ENCODE measurements at places on chromosomes 6 and 20.

- DNase-seq: no peak
These were observed 44.2 kb upstream of the EYA2 start for GRCh38 chr20:46850416-46850815.

DNA sequence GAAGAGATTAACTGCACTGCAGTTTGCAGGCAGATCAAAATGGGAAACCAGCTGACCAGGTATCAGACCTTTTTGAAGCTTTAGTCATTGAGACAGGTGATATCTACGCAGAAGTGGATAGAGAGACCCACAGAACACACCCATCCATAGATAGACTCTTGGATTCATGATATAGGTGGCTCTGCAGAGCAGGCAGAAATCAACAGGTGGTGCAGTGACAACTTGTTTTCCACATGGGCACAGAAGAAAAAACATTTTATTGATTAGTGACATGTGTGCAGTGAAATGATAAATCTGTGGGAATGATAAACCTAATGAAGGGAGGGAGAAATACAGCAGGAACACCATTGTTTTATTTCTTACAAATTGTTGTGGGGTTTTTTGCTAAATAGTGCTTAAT is 45.2 kb downstream of the NUDT3 start:
- no peak for DNase-seq

DNA sequence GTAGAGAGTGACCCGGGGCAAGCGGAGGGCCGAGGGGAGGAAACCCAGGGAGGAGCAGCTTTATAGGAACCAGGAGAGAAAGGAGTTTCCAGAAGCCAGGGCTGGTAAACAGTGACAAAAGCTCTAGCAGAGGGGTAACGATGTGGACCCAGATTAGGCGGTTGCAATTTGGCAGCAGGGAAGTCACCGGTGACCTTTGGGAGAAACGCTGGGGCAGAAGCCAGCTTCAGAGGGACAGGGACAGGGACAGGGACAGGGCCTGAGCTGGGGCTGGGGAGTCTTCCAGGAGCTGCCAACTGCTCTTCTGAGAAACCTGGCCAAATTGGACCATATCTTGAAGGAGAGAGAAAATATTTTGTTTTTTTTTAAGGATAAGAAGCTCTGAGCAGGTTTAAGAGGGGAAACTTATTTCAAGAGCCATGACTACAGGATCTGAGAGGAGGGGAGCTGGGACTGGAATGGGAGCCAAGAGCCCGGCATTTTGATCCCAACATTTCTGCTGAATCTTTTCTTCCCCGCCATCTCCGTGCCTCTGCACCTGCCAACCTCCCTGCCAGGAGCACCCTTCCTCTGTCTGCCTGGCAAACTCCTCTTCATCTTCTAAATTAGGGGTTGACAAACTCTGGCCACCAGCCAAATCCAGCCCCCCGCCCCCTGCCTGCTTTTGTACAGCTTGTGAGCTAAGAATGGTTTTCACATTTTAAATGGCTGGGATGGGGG is 22.6 kb upstream of the PREX1 start:
- no peak for DNase-seq

DNA sequence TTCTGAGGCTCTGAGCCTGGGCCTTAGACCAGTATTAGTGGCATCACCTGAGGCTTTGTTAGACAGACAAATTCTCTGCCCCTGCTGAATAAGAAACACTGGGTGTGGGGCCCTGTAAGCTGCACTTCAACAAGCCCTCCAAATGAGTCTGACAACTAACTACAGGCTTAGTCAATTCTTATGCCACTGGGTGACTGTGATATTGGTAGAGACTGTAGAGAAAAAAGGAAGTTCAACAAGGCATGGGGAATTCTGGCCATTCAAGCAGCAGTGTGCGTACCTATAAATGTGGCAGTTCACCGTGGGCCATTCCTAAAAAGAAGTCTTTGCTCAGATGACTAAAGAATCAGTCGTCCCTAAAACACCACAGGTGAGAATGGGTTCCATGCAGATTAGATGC is 82.7 kb downstream of the MDN1 start:
- no peak for DNase-seq

GRCh38 chr6:1436334-1437306 is 47.2 kb downstream of the FOXF2 start:
- peak; percentile 30 for DNase-seq

DNA sequence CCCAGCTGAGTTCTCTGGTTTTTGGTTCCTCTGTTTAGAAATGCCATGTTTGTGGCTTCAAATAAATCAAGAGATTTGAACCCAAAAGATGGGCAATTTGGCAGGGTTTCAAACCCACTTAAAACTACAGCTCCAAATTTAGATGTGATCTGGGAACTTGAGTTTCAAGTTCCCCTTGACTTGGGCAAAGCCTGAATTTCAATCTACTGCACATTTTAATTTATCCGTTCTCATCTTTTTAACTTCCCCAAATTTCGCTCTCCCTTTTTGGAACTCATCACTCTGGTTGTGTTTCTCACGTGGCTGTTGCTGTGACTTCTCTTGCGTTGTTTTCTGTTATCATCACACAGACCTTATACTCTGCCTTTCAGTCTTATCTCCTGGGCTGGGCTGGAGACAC is 230.9 kb downstream of the CDC5L start:
- DNase-seq: no peak

DNA sequence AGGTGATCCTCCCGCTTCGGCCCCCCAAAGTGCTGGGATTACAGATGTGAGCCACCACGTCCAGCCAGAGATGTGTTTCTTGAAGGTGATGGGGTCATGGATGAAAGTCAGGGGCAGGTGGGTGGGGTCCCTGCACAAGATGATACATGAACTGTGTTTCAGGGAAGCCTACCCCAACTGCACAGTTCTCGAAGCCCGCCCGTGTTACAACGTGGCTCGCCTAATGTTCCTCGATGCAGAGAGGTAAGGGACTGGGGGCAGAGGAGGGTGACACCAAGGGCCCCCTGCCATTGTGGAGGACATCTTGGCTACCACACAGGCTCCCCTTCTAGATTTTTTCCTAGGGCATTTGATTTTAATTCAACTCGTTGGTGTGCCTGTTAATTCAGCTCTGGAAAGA is 11.9 kb upstream of the CAPN11 start:
- DNase-seq: no peak

DNA sequence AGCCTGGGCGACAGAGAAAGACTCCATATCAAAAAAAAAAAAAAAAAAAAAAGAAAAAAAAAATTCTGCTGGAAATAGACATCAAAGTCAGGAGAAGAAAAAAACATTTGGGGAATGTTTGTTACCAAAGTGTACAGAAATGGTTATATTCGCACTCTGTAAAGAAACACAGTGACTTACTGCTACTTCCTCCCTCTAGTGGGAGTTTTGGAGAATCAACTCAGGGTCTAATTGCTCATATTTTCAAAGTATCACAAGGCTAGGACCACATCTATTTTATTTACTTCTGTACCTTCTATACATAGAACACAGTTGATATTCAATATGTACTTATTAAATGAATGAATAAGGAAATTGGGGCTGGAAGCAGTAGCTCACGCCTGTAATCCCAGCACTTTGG is 24.4 kb downstream of the ARG1 start:
- DNase-seq: no peak

DNA sequence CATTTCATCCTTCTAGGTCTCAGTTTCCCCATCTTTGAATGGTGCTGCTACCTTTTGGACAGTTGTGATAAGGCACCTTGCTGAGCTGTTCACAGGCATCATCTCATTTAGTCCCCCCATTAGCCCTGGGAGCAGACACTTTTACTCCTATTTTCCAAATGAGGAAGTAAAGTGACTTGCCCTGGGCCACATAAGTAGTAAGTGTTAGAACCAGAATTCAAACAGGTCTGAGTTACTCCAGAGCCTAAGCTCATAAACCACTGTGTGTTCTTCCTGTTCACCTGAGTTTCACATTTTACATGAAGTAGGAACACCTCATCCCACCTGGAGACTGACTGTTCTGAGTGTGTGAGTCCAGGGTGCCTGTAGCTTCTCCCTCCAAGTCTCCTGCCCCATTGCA is 43.5 kb upstream of the EPB41L1 start:
- DNase-seq: no peak

- DNase-seq: peak; percentile 6
These were observed 23.5 kb upstream of the IBTK start for GRCh38 chr6:82270881-82271635.

- DNase-seq: peak; percentile 43
These were observed 37.9 kb downstream of the SCML4 start for GRCh38 chr6:107786179-107786578.

- DNase-seq: no peak
These were observed 40.6 kb downstream of the DOK5 start for GRCh38 chr20:54515793-54516628.

DNA sequence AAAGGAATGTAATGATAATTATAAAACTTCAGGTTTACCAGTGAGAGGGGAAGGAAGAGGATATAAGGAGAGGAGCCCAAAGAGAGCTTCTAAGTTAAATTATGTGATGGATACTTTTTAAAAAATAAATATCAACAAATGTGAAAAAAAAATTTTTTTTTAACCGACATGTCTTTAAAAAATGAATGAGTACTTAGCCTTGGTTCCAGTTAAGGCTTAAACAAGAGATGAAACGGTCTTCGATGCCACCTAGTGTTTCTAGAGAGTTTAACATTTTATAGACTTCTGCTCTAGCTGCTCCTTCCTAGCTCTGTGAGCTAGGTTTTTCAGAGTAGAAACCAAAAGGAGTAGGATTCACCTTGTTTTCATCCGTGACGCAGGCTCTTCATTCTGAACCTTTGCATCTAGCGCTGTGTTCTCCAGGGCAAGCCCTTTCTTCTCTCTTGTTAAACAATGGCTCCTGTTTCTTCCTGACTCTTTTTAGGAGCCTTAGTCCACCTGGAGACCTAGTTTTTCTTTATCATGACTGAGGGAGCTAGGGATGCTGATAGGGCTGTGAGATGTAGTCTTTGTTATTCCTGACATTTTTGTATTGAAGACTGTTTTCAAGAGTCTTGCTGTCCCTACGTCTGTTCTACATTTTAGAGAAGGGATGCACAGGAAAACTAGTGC is 42.4 kb upstream of the GNRH2 start:
- peak; percentile 45 for DNase-seq

GRCh38 chr6:41427642-41428335 is 92.4 kb downstream of the NCR2 start:
- DNase-seq: no peak

DNA sequence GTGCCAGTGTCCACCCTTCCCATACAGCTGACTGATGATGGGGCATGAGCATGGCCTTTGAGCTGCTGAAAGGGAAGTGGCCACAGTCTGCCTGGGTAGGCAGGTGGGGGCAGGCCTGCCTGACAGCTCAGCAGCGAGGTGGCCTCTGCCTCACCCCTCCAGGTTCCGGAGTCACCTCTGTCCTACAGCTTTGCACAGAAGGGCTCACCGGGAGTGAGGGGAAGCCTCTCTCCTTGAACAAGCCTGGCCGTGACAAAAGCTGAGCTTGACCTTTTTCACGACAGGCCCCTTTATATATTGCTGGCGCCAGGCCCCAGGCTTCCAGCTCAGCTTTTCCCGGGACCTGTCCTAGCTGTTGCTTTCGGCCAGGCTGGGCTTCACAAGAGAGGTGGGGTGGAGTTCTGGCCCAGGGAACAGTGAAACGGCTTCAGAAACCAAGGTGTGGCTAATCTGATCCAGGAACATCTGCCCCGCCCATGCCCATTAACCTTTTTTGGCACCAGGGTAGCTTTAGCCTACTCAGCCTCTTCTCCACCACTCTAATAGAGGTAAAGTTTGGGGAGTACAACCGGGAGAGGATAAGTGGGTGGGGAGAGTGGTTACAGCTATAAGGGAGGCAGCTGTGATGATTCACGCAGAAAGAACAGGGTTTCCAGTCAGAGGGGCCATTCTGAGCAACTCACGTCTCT is 42.9 kb downstream of the C6orf132 start:
- DNase-seq: no peak

DNA sequence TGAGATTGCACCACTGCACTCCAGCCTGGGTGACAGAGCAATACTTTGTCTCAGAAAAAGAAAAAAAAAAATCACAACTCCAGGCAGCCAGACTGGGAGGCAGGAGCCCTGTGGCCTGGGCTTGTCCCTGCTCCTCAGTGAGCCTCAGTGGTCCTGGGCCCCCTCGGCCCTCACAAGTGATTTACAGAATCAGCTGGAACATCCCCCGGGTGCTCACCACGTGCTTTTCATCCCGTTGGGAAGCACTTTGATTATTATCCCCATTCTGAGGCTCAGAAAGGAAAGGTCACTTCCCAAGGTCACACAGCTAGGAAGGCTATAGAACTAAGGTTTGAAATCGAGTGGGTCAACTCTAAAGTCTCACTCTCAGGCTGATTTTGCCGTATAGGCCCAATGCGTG is 43.1 kb upstream of the TLDC2 start:
- DNase-seq: no peak

DNA sequence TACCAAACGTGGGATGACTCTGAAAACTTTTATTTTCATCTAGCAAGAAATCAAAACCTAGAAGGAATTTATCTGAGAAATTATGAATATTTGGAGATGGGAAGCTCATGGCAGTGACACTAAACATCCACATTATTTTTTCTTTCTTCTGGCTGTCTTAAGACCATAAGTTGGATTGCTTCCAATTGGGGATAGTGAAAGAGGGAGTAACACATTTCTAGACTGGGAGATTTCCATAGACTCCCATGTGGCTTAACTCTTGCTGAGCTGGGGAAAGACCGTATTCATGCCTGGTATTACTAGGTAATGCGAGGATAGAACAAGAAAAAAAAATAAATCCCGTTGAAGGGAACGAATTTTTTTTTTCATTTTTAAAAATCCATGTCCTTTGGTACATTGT is 120.0 kb downstream of the UTRN start:
- no peak for DNase-seq

DNA sequence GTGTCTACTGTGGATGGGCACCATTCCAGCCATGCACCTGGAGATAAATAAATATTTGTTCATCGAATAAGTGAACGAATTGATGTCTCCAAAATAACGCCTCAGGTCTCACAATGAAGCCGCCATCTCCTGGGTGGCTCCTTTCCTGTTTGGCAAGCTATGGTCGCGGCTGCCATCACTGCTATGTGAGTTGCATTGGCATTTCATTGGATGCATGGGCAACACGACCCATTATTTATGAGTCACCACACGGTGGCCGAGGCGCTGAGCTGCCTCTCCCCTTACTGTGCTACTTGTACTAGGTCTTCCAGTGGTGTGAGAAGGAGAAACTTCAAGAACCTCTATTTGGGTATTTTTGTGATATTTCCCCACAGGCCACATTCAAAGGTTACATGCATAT is 21.3 kb upstream of the PDE10A start:
- no peak for DNase-seq

All from CD4-positive, alpha-beta T cell treated with Interleukin-6 at 100 ng/mL for 8 hours (primary cell).